IMR-90 (cell line): ENCODE measurements at places on chromosomes 1 and 21. TPM values are rescaled to one million over a fixed set of nuclear protein-coding genes. Genes with fewer than 3 reads are reported as not detected.

SNX7 gene
- 24.4 and 46.1 TPM in 2 replicates for total RNA-seq

PDC gene
- not detected in 2 replicates for total RNA-seq

PCNX2 gene
- total RNA-seq = 22.6 and 26.1 TPM in 2 replicates

- no peak for DNase-seq
- no peaks in the 10 kb centered on the region for H3K27me3 ChIP-seq
- no peaks in the 10 kb centered on the region for H3K4me1 ChIP-seq
Observed at GRCh38 chr21:41801321-41802197, 34.7 kb upstream of the RIPK4 start.

DNA sequence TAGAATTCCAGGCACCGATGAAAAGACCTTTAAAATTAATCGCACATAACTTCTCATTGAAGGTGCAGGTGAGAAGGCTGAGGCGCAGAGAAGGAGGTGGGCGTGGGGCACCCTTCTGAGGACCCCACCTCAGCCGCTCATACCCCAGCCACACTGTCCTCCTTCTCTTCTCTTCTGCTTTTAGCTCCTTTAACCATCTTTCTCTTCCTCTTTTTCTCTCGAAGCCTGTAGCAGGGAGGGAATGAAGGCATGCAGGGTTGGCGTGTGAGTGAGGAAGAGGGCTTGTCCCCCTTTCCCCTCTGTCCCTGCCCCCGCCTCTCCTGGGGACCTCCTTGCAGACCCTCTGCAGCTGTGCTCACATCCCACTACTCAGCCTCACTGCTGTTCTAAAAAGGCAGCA lies 57.8 kb upstream of the CACNA1E start:
- no peaks in the 10 kb centered on the region for H3K4me1 ChIP-seq
- no peak overlapping the region for H3K27ac ChIP-seq
- no peak overlapping the region for H3K4me3 ChIP-seq
- no peaks in the 10 kb centered on the region for H3K36me3 ChIP-seq

GRCh38 chr1:18936814-18937481 lies 19.5 kb downstream of the IFFO2 start:
- DNase-seq = no peak
- H3K27me3 ChIP-seq = no peaks in the 10 kb centered on the region
- no peaks in the 10 kb centered on the region for H3K36me3 ChIP-seq
- no peak overlapping the region for H3K4me3 ChIP-seq

- peaks cover 5% of the 10 kb centered on the region for H3K4me1 ChIP-seq
- no peaks in the 10 kb centered on the region for H3K27me3 ChIP-seq
- DNase-seq = no peak
- H3K4me3 ChIP-seq = no peak overlapping the region
- no peak overlapping the region for H3K27ac ChIP-seq
Observed at GRCh38 chr1:214658175-214658574, 55.2 kb downstream of the CENPF start.

- no peaks in the 10 kb centered on the region for H3K4me1 ChIP-seq
Observed at GRCh38 chr1:54465351-54465811, 59.2 kb upstream of the SSBP3 start.

GRCh38 chr1:43276673-43277072 lies 6.9 kb downstream of the TMEM125 start:
- no peaks in the 10 kb centered on the region for H3K36me3 ChIP-seq
- H3K27ac ChIP-seq = no peak overlapping the region
- peaks cover 17% of the 10 kb centered on the region for H3K27me3 ChIP-seq
- H3K4me3 ChIP-seq = no peak overlapping the region
- DNase-seq = no peak

- 0 out of 2 replicates have a peak, but pooled peaks cover 6% of the 10 kb centered on the region for H3K36me3 ChIP-seq
- no peak overlapping the region for H3K4me3 ChIP-seq
- H3K27me3 ChIP-seq = no peaks in the 10 kb centered on the region
- peaks cover 9% of the 10 kb centered on the region for H3K4me1 ChIP-seq
Observed at GRCh38 chr1:33178836-33179439, 2.9 kb downstream of the TRIM62 start.
